ENCODE measurements at places on chromosomes 5 and 9.
A peak's percentile ranks its signal among the peaks of the same experiment; 100 is the strongest.

DNA sequence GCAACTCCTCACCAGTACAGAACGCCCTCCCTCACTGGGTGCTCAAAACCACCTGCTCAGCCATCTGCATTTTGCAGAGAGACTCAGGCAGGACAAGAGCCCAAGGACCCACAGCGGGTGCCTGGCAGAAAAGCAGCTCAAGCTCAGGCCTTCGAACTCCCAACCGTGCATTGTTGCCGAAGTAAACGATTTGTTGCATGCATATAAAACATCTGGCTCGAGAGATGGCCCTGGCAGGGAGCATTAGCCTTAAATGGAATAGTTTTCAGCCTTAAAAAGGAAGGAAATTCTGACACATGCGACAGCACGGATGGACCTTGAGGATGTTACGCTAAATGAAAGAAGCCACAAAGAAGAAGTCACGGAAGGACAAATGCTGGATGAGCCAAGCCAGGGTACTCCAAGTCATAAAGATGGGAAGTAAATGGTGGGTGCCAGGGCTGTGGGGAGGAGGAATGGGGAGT lies 160.4 kb upstream of the PHYKPL start:
- no peak for DNase-seq

DNA sequence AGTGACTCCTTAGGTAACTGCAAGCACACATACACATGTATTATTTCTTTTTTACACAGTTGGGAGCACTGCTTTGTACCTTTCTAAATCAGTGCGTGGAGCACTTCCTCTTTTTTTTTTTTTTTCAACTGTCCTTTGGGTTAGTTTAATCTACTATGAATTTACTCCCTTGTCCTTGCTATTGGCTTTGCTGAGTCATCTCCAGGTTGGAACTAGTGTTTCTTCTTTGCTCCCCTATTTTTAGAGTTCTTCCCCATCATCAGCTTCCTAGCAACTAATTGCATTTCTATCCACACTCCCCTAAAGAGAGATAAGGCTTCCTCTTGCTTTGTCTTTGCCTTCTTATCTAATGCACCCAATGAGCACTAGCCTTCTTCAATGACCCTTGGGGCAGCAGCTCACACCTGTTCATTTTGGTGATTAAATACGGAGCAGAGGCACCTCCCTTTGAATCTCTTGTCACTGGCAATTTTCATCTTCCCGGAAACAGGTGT lies 24.3 kb downstream of the S100Z start:
- DNase-seq, result peak; percentile 84

- peak; percentile 92 for DNase-seq
Observed at GRCh38 chr5:34684281-34684979, 28.3 kb downstream of the RAI14 start.

GRCh38 chr5:26807231-26808199 lies 230.9 kb downstream of the CDH9 start:
- DNase-seq, result no peak

All from NCI-H1417 treated with DMSO at 0.1 percent for 48 hours (cell line).